ENCODE measurements at places on chromosomes 12 and 14.

DNA sequence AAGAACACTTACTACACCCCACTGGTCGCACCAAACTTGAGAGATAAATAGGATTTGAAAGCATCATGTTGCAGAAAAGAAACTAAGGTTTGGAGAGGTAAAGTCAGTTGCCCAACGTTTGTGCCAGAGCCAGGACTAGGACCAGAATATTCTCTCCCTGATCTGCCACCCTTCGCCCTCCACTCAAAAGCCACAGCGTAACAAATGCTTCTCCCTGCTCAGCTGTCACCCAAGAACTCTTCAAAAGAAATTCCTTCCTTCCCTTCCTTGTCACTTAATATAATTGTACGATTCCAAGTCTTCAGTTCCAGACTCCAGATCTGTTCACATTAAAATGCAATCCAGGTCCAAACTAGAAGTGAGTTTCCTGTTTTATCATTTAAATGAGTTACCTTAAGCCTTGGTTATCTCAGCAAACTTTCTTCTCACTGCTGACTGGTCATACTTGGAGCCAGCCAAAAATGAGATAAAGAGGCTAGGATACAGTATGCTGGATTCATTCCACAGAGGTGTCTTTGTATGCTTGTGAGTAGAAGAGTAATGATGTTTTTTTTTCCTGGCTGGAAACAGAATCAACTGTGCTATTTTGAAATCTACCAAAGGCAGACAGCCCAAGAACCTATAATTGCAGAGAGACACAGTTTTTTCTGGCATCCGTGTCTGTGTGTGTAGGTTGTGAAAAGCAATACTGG lies 12.8 kb upstream of the PPFIBP1 start:
- DNase-seq = no peak

GRCh38 chr12:120971299-120972180 lies 6.8 kb upstream of the HNF1A start:
- peak; percentile 57 for DNase-seq

DNA sequence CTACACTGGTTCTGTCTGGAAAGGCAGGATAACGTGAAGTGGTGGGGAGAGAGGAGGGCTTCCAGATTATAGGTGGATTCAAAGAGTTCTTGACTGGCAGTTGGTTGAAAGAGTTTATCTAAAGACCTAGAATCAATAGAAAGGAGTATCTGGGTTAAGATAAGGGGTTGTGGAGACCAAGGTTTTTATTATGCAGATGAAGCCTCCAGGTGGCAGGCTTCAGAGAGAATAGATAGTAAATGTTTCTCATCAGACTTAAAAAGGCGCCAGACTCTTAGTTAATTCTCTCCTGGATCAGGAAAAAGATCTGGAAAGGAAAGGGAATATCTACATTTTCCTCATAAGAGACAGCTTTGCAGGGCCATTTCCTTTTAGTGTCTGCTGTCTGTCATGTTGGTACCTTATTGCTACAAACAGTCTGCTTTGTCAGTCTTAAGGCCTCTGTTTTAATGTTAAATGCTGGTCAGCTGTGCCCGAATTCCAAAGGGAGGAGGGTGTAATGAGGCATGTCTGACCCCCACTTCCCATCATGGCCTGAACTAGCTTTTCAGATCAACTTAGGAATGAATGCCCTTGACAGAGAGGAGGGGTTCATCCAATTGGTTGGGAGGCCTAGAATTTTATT lies 401.3 kb downstream of the FUT8 start:
- DNase-seq = no peak

- no peak for DNase-seq
These were observed 23.2 kb upstream of the APOF start for GRCh38 chr12:56385873-56386272.

DNA sequence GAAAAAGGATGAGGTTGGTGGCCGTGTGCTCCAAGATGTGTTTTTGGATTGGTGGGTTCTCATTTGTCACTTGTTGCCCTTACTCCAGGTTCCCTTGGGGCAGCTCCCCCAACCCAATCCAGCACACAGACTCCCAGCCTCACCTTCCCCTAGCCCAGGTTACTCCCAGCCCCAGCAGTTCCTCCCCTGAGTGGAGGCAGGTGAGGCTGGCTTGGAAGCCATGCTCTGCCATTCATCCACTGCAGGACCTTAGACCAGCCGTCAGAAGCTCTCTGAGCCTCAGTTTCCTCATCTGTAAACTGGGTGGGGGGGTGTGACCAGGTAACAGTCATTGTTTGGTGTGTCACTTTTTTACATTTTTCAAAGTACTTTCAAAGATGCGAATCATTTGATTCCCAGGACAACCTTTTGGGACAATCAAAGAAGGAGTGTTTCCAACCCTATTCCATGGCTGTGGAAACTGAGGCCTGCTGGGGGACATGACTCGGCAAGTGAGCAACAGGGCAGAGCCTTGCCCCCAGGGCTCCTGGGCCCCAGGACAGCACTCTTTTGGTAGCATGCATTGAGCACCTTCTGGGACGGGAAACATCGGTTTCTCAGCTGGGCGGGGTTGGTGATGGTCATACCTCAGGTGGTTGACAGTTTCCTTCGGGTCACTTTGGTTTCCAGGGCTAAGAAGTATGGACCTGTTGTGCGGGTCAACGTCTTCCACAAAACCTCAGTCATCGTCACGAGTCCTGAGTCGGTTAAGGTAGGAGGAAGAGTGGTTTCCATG lies 7.2 kb downstream of the CYP46A1 start:
- DNase-seq = no peak

- no peak for DNase-seq
These were observed 73.5 kb upstream of the GPHB5 start for GRCh38 chr14:63392236-63392635.

GRCh38 chr14:72291908-72292688 lies 359.9 kb downstream of the RGS6 start:
- DNase-seq = peak; percentile 23

DNA sequence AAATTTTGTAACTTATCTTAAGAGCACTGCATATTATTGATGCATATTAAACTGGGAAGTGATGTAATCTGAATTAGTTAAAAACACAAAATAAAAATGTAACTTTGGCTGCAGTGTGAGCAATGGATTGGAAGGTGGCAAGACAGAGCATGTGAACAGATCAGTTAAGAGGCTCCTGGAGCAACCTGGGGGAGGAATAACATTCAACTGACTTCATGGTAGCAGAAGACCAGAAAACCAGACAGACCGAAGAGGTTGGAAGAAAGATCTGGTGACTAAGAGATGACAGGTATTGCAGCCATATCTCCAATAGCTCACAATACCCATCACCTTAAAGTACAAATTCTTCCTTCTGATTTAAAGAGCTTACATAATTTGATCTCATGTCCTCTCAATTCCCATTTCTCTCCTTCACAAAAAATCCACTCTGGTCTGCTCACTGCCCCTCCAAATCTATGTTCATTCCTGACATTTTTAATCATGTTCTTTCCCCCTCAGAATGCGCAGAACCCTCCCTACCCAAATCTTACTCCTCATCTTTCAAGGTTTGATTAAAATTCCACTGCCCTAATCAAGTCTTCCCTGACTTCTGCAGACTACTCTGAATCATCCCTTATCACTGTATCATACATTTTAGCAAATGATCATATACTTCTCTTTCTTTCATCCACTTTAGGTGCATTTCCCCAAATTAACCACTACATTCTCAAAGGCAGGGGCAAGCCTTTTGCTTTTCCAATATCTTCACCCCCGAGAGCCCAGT lies 51.5 kb downstream of the DUSP16 start:
- no peak for DNase-seq

DNA sequence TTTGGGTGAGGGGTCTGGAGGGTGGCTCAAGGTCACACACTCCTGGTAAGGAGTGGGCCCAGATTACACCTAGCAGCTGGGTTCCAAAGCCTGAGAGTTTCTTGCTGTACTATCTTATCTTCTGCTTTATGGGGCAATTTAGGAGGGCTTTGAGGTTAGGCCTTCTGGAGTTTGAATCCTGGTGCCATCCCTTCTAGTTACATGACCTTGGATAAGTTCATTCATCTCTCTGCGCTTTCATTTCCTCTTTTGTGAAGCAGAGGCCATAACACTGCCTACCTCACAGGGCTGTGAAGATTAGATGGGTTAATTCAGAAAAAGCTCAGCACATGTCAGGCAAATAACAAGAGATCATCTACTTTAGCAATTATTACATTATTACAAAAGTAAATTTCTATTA lies 7.4 kb upstream of the KRT77 start:
- DNase-seq = no peak

- peak; percentile 26 for DNase-seq
These were observed 11.2 kb upstream of the MAP1LC3B2 start for GRCh38 chr12:116547955-116548501.

GRCh38 chr12:6226002-6226678 lies 25.9 kb downstream of the CD9 start:
- no peak for DNase-seq

GRCh38 chr12:115918763-115919162 lies 358.7 kb downstream of the MED13L start:
- no peak for DNase-seq

DNA sequence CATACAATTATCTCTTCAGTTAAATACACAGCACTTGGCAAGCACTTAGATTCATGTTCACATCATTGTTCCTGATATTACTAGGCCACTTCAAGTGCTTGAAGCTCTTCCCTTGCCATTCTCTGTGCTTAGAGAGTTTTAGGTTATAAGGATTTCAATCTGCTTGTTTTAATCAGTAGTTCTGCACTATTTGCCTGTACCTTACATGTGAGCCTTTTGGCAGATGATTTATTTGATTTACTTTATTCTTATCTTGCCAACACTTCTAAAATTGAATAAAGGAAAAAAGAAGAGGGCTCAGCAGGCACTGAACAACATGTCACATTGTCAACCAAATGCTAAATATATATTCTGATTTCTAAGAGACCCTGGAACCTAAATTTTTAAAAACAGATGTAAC lies 363.8 kb upstream of the USP15 start:
- no peak for DNase-seq

DNA sequence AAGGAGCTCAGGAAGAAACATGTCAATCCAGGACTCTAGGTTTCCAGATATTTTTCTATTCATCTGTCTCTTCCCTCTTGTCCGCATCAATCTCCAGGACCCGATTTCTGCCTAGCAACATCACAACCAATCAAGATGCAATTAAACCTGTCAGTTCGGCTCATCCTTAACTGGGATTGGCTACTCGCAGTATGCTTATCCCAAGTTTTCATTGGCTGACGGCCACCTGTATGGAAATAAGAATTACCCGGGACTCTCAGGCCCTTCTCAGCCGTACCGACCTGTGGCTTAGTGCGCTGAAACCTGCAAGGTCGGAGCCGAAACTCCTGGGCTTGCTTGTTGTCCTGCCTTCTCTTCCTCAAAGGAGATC lies 20.4 kb upstream of the ATP5MC2 start:
- DNase-seq = no peak

GRCh38 chr14:73232984-73233383 lies 4.3 kb upstream of the PAPLN start:
- no peak for DNase-seq

DNA sequence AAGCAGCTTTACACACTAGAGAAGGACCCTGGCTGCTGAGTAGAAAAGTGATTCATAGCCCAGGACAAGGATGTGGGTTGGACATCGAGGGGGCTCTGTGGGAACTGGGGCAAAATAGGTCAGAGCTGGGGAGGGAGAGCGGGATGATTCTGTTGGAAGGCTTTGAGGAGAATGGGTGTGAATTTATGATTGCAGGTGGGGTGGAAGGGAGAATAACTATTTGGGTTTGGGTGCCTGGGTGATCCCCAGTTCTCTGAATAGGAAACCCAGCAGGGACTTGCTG lies 13.1 kb downstream of the SERPINA3 start:
- DNase-seq = no peak

DNA sequence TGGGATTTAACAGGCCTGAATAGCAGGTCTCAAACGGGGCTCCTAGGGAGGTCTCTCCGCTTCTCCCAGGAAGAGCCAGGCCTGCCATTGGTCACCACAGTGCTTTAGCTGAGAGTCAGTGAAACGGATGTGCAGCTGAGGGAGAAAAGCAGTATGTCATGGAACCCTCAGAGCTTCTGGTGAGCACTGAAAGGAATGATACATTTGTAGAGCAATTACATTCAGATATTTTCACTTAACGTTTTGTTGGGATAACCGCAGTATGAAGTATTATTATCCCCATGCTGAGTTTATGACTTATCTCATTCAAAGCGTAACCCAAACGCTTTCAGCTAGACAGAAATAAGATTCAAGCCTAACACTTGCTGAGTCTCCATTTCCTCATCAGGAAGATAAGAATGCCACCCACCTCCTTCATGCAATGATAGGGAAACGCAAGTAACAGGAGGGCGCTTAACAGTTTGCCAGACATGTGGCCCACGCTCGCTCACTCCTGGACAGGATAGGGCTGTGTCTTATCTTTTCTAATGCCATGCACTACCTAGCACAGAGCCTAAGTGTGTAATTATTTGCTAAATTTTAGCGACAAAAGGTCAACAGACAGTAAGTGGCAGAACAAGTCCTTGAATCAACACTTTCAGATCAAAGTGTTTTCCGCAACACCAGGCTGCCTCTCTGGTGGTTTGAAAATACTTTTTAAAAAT lies 28.2 kb downstream of the DAD1 start:
- DNase-seq = peak; percentile 58

GRCh38 chr14:56885825-56886224 lies 75.5 kb upstream of the OTX2 start:
- DNase-seq = no peak

- DNase-seq = peak; percentile 32
These were observed 87.6 kb downstream of the SYNE2 start for GRCh38 chr14:63940387-63940786.

- DNase-seq = no peak
These were observed 100.4 kb upstream of the PMCH start for GRCh38 chr12:102298022-102298421.

GRCh38 chr14:69664265-69664664 lies 52.9 kb downstream of the SUSD6 start:
- DNase-seq = no peak

DNA sequence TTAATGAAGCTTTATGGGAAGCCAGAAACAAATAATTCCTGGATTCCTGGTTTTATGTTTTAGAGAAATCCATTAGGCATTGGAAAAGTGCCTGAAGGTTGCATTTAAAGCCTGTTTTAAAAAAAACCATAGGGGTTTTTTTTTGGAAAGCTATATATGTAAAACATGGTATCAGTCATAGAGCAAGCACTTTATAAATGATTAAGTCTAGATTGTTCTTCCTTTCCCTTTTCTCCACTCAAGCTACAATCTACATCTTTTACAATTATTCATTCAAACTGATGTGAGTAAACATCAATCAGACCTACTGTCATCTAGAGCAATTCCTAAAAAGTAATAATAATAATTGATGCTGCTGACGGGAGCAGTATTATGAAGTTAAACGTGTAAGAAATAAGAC lies 500.7 kb downstream of the TMEM117 start:
- DNase-seq = no peak

DNA sequence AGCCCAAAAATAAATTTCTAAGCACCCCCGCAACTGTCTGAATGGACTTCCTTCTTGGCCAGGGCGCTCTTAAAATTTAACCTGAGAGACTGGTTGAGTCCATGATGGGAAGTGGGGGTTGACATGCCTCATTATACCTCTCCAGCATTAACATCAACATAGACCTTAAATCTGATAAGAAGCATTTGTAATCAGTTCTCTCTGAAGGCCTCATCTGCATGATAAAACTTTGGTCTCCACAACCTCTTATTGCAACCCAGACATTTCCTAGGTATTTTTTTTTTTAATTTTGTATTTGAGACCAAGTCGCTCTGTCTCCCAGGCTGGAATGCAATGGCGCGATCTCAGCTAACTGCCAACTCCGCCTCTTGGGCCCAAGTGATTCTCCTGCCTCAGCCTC lies 10.4 kb upstream of the SLC8B1 start:
- DNase-seq = no peak

Measured in activated CD8-positive, alpha-beta T cell treated with anti-CD3 and anti-CD28 coated beads for 36 hours (primary cell).